DMS53 (cell line): ENCODE measurements at places on chromosomes 5 and 9.

DNA sequence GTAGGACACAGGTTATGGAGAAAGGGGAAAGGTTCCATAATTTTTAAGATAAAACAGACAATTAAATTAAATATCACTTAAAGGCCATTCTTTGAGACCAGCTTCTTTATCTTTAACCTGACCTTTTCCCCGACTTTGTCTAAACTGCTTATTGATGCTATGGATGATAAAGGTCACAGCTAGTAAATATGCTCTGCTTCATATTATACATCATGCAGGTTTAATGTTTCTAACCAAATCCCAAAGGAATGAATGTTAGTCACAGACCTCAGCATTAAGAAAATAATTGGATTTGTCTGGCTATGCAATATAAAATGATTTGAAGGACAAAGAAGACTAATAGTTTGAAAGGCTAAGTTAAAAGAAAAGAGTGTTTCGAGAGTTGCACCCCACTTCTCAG lies 147.6 kb downstream of the ST8SIA4 start:
- DNase-seq = no peak

DNA sequence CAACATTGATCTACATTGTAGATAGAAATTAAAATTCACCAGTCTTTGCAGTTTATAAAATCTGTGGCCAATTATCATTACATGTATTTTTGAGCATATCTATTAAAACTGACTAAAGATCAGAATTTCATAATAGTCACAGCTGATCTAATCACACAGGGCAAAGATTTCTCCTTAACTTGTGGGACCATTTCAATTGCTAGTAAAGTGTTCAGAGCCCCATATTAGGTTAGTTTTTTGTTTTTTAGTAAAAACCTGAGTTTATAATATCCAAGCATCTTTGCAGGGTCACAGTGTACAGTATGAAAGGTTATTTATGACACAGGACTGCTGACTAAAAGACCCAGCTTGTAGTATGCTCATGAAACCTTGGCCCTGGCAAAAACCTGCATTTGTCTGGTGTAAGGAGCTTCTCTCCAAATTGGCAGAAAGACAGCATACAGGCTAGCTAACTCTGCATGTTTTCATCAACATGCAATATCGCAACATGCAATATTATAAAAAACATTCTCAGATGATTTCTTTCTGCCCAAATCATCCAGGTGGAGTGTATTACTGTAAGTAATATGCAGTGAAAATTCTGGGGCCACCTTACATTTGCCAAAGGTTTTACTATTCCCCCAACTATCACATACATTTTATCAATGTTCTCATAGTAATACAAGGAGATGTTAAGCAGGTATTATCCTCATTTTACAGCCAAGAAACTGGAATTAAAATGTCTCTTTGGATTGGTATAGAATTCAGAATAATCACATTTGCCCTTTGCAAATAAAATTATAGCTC lies 37.7 kb upstream of the ALDH1A1 start:
- DNase-seq = no peak

DNA sequence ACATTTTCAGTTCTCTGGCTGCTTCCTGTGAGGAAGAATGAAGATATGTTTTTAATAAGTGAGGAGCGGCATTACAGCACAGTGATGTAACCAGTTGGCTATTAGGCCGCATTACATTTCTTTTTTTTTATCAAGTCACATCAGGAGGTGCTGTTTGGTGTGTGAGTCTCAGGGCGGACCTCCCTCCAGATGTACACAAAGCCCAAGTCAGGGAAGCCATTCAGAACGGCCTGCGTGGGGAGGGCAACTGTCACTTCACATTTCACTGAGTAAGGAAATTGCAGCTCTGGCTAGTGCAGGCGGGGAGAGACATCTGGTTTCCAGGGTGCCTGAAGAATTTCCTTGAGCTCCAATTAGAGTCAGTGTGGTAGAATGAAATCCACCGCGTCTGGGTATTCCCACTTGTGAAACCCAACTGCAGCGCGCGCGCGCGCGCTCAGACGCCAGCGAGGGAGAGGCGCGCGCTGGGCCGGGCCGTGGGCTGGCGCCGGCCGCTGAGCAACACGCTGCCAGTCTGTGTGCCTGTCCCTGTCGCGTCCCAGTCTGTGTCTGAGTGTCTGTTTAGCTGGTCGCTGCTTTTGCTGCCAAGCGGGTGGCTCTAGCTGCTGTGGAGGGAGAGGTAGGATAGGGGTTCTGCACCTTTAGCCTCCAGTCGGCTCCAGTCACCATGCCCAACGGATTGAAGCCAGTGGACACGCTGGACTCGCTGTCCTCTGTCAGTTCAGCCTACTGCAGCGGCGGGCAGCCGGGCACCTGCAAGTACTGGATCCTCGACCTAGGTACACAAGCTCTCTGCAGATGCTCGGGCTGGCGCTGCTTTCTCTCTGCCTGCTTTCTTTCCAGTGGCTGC lies 140.8 kb upstream of the OTULINL start:
- no peak for DNase-seq

- no peak for DNase-seq
Measured at GRCh38 chr9:124381170-124381945, 33.9 kb downstream of the PSMB7 start.

DNA sequence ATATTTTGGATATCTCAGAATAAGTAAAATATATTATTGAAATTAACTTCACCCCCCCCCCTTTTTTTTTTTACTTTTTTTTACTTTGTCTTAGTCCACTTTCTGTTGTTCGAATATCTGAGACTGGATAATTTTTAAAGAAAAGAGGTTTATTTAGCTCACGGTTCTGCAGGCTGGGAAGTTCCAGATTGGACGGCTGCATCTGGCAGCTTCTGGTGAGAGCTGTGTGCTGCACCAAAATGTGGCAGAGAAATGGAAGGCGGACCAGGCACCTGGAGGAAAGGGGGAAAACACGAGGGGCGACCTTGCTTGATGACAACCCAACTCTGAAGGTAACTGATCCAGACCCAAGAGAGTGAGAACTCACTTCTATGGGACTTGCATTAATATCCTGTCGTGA lies 5.6 kb upstream of the GMCL2 start:
- DNase-seq = no peak

- DNase-seq = peak; percentile 47
Measured at GRCh38 chr9:119368179-119368578, 1.1 kb downstream of the BRINP1 start.

DNA sequence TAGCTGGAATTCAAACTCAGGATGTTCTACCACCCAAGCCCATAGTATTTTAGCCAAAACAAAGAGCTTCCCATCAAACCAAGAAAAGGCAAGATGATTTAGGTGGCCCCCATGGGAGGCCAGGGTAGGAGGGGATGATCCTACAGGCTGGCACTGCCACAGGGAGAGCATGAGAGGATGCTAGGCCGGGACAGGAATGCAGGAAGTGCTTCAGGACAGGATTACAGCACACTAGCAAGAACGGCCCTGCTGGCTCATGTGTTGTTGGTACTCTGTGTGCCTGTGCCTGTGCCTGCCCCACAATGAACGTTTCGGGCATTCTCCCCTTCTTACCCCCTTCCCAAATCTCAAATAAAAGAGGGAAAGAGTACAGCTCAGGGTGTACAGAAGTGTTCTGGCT lies 110.7 kb upstream of the TRIM32 start:
- DNase-seq = no peak

DNA sequence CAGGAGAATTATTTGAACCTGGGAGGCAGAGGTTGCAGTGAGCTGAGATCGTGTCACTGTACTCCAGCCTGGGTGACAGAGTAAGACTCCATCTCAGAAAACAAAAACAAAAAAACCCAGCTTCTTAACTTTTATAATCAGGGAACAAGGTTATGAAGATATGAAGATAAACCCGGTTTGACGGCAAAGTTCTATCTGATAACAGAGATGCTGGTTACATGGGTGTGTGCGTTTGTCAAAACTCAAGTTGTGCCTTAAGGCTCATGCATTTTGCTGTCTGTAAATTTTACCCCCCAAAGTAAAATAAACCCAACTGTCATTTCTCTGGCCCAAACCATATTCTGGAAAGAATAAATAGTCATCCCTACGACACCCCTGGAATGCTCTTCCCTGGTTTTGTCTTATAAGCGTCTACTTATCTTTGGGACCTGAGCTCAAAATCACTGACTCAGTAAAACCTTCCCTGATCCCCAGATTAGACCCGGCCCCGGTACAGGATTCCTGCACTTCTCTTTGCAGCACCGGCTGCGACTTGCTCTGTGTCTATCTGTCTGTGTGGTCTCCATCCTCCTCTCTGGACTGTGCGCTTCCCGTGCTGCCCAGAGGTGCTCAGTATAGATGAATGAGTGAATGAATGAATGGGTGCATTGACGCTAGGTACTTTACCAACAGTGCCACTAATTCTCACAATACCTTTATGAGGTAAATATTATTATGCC lies 172.2 kb downstream of the DAB2IP start:
- DNase-seq = no peak

DNA sequence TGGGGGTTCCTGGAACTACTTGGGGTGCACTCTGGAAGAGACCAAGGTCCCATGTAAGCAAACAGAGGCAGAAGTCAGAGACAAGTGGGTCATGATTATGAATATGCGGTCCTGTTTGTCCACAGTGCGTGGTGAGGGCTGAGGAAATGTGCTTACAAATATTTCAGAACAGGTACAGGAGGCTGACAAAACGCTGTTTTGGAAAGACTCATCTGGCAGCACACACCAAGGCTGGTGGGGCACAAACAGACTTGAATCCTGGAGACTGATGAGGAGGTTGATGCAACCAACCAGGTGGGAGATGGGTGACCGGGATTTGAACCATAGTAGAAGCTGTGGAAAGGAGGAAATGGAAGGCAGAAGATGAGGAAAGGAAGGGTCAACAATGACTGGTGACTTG lies 83.8 kb downstream of the ADRB2 start:
- no peak for DNase-seq
